Hematopoietic multipotent progenitor cell treated with erythropoietin and hydrocortisone succinate and interleukin-3 and kit ligand, for 6 days (in vitro differentiated cells): ENCODE measurements at places on chromosomes 1 and 21.

GRCh38 chr1:26410706-26411623 is at the start of gene LIN28A:
TSS of gene LIN28A (plus strand) at chr1:26410817. CDS start at chr1:26410892, 75 bp downstream.
- DNase-seq = no peak

DNA sequence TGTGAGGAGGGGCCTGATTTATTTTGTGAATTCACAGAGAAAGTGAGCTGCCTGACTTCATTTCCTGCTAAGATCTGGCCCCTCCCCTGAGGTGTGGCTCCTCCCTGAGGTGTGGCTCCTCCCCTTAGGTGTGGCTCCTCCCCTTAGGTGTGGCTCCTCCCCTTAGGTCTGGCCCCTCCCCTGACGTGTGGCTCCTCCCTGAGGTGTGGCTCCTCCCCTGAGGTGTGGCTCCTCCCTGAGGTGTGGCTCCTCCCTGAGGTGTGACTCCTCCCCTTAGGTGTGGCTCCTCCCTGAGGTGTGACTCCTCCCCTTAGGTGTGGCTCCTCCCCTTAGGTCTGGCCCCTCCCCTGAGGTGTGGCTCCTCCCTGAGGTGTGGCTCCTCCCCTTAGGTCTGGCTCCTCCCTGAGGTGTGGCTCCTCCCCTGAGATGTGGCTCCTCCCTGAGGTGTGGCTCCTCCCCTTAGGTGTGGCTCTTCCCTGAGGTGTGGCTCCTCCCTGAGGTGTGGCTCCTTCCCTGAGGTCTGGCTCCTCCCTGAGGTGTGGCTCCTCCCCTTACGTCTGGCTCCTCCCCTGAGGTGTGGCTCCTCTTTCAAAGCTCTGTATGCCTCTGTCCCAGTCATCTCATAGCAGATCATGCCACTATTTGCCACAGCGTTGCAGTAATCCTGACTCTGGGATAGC is 26.9 kb upstream of the LRRC3 start:
- peak; percentile 64 for DNase-seq

GRCh38 chr1:18927654-18928272 is 25.4 kb upstream of the ALDH4A1 start:
- DNase-seq = peak; percentile 71

DNA sequence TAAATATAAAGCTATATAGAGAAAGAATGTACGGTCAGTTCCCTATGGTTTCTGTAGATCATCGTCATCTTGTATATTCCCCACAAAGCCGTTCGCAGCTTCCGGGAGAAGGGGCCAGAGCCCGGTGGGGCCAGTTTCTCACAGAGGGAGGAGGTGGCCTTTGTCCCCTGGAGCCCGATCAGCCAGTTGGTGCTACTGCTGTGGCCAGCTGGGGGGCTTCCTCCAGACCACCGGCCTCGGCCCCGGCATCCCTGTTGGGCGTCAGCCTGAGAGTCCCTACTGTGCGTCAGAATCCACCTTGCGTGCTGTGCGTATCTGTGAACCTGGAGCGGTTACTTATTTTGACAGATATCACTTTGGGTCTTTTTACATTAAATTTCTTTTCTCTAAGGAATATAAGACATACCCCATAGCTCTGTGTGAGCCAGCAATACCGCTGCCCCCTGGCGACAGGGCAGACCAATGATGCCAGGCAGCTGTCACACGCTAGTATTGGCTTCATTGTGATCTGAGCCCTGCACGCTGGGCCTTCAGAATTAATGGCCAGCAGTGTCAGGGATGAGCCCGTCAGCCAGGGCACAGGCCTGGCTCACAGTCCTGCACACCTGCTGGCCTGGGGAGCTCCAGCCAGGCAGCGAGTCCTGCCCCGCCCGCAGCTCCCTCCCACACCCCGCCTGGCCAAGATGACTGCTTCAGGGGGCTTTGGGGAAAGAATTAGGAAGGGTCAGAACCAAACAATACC is 145.9 kb downstream of the PGBD5 start:
- peak; percentile 61 for DNase-seq

GRCh38 chr1:234536741-234537140 is 57.8 kb upstream of the TARBP1 start:
- no peak for DNase-seq

DNA sequence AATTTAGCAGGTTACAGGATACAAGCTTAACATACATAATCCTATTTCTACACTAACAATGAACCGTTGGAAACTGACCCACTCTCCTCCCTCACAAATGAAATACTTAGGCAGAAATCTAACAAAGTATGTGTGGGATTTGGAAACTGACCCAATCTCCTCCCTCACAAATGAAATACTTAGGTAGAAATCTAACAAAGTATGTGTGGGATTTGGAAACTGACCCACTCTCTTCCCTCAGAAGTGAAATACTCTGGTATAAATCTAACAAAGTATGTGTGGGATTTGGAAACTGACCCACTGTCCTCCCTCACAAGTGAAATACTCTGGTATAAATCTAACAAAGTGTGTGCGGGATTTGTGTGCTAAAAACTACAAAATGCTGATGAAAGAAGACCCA is 60.3 kb downstream of the TRAF5 start:
- DNase-seq = no peak

DNA sequence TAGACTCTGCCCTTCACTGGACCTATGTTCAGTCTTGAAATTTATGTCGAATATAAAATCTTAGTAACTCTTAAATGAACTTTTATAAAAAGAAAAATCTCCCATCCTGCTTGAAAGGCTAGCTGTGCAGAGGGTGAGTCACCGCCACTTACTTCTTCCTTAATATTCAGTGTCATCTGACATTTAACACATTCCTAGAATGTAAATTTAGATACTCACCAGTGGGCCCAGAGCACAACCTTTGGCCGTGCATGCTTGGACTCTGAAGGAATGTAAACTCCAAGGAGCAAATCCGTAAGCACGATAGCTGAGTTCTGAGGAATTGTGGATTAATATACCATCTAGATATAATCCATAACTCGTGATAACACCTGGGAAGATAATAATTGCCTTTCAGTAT is 403.3 kb downstream of the KCTD3 start:
- DNase-seq = no peak

GRCh38 chr1:183092350-183092749 is 69.1 kb downstream of the LAMC1 start:
- DNase-seq = no peak

DNA sequence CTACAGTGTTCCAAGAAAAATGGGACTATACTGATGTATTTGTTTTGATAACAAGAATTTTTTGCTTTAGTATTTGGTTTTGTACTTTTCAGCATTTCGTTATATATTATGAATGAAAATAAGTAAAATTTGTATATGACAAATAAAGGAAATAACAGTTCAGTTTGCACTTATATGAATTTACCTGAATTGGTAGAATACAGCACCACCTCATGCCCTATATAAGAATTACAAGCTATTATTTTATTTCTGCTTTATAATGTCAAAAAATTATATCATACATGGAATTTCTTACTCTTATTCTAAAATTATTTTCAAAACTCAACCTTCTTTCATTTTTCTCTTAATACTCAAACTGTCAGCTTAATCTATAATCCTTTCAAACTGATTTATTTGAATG is 14.6 kb downstream of the EFCAB7 start:
- DNase-seq = peak; percentile 55

GRCh38 chr1:154344977-154345837 is 19.9 kb downstream of the ATP8B2 start:
- peak; percentile 82 for DNase-seq

- DNase-seq = no peak
These were observed 51.2 kb downstream of the CD2 start for GRCh38 chr1:116805398-116805797.

DNA sequence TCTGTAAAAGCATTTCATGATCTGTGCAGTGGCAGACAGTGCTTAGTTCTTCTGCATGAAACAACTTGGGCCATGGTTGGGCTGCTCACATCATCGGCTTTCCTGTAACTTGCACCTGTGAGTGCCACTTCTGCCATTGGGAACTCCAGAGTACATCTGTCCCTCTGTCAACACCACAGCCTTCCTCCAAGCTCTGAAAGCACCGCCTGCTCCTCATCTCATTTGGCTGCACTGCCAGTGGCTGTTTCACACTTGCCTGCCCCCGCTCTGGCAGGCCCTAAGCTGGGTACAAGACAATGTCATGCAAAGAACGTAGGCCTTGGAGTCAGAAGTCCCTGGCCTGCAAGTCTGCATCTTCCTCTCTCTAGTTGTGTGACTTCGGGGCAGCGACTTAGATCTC is 46.4 kb downstream of the DDX20 start:
- DNase-seq = no peak

DNA sequence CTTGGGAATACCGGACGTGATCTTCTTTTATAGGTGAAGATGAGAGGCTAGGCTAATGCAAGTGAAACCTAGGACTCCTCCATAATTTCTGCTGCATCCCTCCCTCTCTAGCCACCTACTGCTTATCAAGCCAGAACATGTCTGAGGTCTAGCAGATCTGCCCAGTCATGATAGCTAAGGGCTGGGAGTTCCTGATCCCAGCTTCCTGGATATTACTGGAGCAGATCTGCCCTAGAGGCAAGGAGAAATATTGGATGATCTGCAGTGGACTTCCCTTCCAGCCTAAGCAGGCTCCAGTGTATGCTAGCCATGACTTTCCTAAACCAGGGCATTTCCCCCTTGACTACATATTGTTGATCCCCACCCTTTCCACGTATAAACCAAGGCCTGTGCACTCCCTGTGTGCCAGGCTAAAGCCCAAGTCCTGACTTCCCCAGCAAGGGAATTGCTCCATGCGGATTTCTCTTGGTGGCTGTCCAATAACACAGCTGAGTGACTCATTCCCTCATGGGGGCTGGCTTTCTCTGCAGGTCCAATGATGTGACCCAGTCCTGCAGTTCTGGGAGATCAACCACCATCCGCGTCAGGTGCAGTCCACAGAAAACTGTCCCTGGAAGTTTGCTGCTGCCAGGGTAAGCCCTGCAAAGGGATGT is 15.5 kb upstream of the SARS1 start:
- DNase-seq = peak; percentile 79

DNA sequence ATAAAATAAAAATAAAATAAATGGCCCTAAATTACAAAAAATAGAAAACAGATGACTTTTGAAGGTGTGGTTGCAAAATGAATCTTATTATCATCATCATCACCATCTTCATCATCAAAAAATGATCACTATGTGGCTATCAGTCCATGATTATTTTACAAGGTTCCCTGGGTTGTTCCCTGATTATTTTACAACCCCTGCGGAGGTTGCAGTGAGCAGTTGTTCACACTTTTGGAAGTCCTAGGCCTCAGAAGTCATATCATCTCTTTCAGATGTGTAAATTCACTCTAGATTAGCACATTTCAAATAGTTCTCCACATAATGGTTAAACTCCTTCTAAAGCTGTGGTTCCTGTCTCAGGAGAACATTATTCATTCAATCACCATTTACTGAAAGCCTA is 57.4 kb upstream of the NR5A2 start:
- DNase-seq = no peak

GRCh38 chr1:56080123-56080522 is 499.2 kb downstream of the PLPP3 start:
- DNase-seq = no peak

DNA sequence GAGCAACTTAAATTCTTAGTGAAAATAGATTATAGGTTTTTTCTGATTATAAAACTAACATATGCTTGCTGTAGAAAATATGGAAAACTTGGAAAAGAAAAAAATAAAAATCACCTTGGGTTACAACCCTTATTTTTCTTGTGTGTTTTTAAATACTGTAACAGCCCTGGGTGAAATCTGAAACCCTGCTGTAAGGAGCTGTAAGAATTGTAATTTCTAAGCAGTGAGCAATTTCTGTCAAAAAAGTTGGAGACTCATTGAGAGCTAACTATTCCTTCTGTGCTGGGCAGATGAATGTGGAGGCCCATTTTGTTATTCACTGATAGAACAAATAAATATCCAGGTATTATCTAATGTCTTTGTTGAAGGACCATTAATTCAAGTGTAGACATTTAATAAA is 42.6 kb downstream of the ADCY10 start:
- DNase-seq = no peak

GRCh38 chr1:215865060-215865459 is 298.0 kb downstream of the KCTD3 start:
- DNase-seq = no peak

GRCh38 chr1:206662396-206663092 is 22.2 kb upstream of the MAPKAPK2 start:
- DNase-seq = no peak

DNA sequence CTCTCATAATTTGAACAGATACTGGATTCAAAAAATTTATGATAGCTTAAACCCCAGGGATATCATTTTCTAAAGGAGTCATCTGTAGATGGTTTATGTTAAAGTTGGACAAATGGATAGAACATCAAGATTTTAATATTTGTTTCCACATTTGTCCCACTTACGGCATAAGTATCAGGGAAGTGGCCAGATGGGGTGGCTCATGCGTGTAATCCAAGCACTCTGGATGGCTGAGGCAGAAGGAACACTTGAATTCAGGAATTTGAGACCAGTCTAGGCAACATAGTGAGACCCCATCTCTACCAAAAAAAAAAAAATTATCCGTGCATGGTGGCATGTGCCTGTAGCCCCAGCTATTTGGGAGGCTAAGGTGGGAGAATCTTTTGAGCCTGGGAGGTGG is 229.1 kb downstream of the GPR52 start:
- DNase-seq = no peak

GRCh38 chr1:179055937-179056336 is 25.9 kb upstream of the TOR3A start:
- no peak for DNase-seq

DNA sequence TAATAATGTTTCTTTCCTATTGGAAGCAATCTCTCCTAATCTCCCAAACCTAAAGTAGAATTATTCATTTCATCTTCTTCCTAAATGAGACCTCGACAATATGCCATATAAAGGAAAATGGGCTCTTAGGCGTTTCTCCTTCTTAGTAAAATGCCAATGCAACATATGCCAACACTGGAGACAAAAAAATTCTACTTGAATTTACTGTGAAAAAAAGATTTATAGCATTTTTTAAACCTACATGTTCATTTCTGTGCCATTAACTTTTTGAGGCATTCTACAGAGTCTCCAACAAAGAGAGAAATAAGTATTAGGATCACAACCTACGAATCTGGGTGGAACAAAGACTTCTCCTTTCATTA is 1.3 kb downstream of the WDR47 start:
- peak; percentile 21 for DNase-seq

DNA sequence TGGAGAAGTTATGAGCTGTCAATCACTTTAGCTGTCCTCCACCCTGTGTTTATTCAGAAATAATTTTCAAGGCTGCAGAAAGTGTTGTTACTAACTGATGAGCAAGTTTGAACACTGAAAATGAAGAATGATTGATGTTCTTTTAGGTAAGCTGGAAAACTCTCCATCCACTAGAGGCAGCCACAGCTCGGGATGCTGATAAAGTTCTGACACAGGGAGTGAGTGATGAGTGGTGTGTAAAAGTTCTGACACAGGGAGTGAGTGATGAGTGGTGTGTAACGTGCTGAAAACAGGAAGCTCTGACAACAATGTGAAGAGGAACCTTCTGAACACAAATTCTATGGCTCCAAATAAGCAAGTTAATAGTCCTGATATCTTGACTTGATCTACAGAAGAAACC is 197.5 kb upstream of the PTBP2 start:
- DNase-seq = no peak

- no peak for DNase-seq
These were observed 36.5 kb downstream of the PIK3CD start for GRCh38 chr1:9687874-9688582.

DNA sequence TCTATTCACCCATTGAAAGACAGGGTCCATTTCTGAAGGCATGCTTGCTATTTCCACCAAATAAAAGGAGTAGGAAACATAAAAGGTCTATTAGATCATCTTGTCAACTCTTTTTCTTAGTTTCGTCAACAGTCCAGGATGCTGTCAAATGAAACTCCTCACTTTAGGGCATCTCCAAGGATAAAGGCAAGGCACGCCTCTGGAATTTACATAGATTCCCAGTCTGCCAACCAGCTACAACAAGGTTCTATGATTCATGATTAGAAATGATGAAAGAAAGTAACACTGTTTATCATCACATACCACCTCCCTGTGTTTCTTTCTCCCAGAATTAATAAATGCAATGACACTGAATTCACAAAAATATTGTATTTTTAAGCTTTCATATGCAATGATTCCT is 636.3 kb downstream of the LTN1 start:
- DNase-seq = no peak
